A549 treated with CORT108297 at 1 μM for 4 hours (cell line): ENCODE measurements at places on chromosomes 2 and 18. TPM values are rescaled to one million over a fixed set of nuclear protein-coding genes. Genes with fewer than 3 reads are reported as not detected.

Gene LBX2
- 2.5 to 4.4 TPM (median 4.2 TPM) in 5 replicates for total RNA-seq

Gene ICOS
- total RNA-seq, result not detected in 5 replicates

Gene GATA6
- total RNA-seq, result 1.8 to 2.6 TPM (median 2.4 TPM) in 5 replicates

Gene C2orf92
- total RNA-seq, result 0.91 to 1.4 TPM (median 1.1 TPM) in 5 replicates

Gene DYNAP
- total RNA-seq, result not detected in 5 replicates

Gene ZNF804A
- total RNA-seq, result not detected in 5 replicates

Gene EPHA4
- total RNA-seq, result 0.49 to 1.1 TPM (median 0.72 TPM) in 5 replicates

Gene BOLL
- total RNA-seq, result not detected in 5 replicates

Gene FRZB
- 0.03 to 0.15 TPM (median 0.06 TPM) in 4 of 5 replicates, not detected in the other for total RNA-seq

Gene EML6
- total RNA-seq, result 1.0 to 2.1 TPM (median 1.6 TPM) in 5 replicates

Gene ATG16L1
- total RNA-seq, result 44.4 to 50.7 TPM (median 47.4 TPM) in 5 replicates
